Upper lobe of left lung (tissue), 6 donors: ENCODE measurements at places on chromosomes 11 and 22.

DNA sequence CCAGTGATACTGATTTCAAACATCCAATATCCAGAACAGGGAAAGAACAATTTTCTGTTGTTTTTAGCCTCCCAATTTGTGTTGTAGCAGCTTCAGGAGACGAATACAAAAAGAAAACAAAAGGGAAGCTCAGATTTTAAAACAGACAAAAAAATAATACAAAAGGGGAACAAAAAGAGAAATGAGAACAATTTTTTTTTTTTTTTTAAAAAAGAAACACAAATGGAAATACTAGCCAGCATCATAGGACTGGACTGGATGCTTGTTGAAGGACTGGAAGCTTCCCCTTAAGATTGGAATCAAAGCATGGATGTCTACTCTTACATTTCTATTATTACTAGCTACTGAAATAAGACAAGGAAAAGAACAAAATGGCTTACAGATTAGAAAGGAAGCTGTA, 46.5 kb upstream of the SORL1 start:
- no peak for DNase-seq

DNA sequence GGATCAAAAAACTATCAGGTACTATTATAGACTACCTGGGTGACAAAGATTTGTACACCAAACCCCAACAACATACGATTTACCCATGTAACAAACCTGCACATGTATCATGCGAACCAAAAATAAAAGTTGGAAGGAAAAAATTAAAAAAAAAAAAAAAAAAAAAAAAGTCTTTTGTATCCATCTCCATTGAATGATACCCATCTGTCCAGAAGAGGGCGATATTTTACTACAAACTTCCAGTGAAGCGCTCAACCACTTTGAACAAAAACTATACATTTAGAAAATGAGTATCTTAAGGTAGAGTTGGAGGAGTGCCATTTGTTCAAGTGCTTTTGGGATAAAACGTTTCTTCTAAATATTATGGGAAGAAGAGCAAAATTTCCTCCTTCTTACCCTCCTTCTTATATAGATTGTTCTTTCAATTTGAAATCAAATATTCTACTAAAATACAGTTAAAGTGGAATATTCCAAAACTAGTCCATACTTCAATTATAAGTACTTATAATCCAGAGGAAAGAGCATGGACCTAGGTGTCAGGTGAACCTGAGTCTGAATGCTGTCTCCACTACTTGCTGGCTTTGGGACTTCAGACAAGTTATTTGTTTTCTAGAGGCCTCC, 23.3 kb downstream of the ARL14EP start:
- DNase-seq = no peak

DNA sequence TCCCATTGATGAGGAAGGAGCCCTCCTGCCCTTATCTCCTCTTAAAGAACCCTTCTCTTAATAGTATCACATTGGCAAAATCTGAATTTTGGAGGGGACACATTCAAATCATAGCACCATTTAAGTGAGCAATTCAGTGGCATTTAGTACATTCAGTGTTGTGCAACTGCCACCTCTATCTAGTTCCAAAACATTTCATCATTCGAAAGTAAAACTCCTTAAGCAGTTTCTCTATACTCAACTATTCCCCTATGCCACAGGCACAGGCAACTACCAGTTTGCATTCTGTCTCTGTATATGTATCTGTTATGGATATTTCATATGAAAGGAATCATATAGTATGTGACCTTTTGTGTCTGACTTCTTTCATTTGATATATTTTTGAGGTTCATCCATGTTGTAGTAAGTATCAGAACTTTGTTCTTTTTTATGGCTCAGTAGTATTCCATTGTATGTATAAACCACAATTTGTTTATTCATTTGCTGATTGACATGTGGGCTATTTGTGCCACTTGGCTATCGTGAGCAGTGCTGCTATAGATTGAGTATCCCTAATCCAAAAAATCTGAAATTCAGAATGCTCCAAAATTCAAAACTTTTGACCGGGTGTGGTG, 22.9 kb downstream of the FAR1 start:
- DNase-seq = no peak

GRCh38 chr11:66310324-66310723, 6.5 kb downstream of the CD248 start:
- no peak for DNase-seq

- DNase-seq = no peak
Measured at GRCh38 chr11:16818284-16818683, 79.8 kb downstream of the C11orf58 start.

- DNase-seq = no peak
Measured at GRCh38 chr22:46390652-46391301, 55.3 kb downstream of the TRMU start.

DNA sequence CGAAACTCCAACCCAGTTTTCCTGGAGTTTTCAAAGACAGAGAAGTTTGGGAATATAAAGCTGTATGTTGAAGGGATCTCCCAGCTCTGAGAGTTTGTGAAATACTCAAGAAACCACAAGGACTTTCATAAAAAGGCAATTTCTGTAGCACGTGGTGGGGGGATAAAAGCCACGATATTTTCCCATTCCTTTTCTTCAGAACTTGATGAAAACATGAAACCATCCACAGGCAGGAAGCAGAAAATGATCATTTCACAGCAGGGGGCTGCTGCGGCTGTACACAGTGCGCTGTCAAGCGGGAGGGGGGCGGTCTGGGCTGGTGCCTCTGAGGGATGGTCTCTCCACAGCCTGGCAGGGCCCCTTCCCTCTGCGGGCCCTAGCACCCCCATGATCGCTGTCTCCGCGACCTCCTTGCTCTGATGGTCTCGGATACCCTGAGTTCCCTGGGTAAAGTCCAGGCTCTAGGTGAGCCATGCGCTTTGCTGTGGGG, 423.2 kb downstream of the MN1 start:
- DNase-seq = peak; percentile 33

GRCh38 chr11:118524757-118525470, 2.4 kb upstream of the TTC36 start:
- no peak for DNase-seq

- DNase-seq = no peak
Measured at GRCh38 chr22:31647523-31648320, 14.3 kb downstream of the PISD start.

- no peak for DNase-seq
Measured at GRCh38 chr11:128732471-128733277, 38.8 kb downstream of the FLI1 start.

DNA sequence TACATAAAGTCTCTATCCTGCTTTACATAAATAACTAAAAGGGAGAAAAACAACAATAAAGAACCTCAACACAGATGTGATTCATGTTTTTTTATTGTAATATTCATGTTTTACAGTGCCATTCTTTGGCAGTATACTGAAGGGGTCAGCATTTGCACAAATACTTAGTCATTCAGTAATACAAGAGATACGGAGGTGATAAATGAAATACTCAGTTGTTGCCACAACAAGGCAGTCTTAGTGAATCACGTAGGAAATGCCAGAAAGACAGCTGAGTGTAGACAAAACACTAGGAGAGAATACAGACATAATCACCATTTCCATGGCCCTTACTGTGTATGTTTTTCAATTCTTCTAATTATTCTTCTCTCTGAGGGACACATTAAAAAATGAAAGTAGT, 910.4 kb downstream of the METTL15 start:
- DNase-seq = no peak

- no peak for DNase-seq
Measured at GRCh38 chr11:69504576-69505335, 23.3 kb downstream of the LINC01488 start.

DNA sequence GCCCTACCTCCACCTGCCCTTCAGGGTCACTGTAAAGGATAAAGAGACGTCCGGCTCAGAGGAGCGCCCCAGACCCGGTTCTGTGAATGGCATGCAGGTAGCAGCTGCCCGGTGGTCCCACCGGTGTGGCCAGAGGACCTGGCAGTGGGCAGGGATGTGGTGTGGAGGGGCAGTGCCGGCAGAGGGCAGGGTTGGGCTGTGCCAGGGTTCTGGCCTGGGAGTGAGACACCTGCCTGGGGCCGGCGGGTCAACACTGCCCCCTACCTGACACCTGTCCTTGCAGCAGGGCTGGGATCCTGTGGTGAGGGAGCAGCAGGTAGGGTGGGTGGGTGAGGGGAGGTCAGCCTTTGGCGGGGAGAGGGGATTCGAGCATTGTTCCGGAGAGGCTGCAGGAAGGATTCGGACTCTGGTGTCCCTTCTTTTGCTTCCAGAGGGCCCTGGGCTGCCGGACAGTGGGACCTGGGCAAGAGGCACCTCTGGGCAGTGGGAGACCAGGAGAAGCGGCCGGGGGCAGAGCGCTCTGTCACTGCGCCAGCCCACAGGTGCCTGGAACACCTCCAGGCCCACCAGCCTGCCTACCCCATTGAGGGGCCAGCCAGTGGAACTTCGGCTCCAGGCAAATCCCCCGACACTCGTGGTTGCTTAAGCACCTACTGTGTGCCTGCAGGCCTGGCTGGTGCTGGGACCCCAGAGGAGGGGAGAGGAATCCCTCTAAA, 1.6 kb upstream of the PHLDA2 start:
- DNase-seq = peak; percentile 91

DNA sequence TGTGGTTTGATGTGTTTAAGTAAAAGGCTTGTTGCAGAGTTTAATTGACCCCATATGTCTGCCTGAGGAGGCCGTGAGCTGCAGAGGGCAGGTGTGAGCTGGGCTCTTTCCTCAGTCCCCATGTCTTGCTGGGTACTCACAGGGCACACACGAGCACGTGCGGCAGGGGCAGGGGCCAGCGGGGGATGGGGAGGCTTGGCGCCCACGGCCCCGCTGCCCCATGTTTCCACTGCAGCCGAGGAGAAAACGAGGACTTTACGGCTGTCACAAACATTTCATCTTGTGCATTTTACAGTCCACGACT, 24.7 kb upstream of the CCDC188 start:
- DNase-seq = no peak

GRCh38 chr11:128491195-128491936, 96.0 kb downstream of the ETS1 start:
- DNase-seq = no peak

- DNase-seq = peak; percentile 62
Measured at GRCh38 chr11:47981667-47982404, 1.5 kb downstream of the PTPRJ start.

GRCh38 chr11:74256378-74257133, 54.9 kb downstream of the P4HA3 start:
- no peak for DNase-seq
